Stimulated activated CD4-positive, alpha-beta T cell treated with anti-CD3 and anti-CD28 coated beads, Interleukin-2, amount 100 ng/mL, for 24 hours (primary cell): ENCODE measurements at places on chromosomes 13 and 19.

DNA sequence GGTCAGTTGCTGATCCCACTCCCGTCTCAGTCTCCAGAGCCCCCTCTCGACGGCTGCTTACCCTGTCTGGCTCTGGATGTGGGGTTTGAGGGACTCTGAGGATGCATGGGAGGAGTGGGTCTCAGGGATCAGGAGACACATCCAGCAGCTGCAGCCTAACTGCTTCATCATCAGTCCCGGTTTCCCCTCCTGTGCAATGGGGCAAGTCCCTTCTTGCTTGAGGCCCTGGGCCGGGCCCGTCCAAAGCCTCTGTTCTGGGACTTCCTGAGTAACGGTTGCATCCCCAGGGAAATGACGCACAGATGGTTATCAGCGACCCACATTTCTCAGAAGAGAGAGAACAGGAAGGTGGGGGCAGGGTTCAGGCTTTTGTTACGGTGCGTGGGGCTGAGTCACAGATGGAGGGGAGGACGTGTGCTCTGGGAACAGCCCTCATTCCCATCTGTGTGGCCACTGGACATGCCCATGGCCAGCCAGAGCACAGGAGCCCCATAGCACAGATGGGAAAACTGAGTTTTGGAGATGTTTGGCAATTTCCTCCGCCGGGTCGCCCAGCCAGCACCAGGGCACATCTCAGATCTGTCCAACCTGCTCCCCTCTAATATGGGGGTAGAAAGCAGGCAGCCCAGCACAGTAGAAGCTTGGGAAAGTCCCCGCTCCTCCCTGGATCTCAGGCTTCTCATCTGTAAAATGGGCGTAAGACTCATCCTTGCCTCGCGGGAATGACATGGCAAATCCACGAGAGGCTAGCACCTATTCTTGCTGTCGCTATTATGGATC is 19.3 kb downstream of the GNA15 start:
- peak; percentile 85 for DNase-seq

DNA sequence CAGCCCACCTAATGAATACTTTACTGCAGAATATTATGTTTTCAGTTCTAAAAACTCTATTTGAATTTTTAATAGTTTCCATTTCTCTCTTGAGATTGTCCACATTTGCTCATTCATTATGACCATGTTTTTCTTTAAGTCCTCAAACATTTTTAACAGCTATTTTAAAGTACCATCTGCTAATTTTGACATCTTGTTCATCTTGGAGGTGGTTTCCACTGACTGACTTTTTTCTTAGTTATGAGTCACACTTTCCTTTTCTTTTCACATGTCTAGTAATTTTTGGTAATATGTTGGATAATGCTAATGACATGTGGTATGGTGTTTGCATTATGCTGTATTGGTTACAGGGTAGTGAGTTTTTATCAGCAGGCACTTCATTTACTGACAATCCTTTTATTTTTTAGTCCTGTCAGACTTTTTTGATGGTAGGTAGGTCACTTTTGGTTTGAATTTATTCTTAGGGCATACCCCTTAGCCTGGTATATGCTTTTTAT is 15.4 kb upstream of the ESD start:
- DNase-seq, result no peak

GRCh38 chr13:99059498-99060075 is 81.7 kb upstream of the DOCK9 start:
- no peak for DNase-seq

- no peak for DNase-seq
These were observed 529.3 kb downstream of the IRS2 start for GRCh38 chr13:109256866-109257760.

GRCh38 chr19:1040476-1041271 is 767 bp downstream of the ABCA7 start:
- DNase-seq, result peak; percentile 92

DNA sequence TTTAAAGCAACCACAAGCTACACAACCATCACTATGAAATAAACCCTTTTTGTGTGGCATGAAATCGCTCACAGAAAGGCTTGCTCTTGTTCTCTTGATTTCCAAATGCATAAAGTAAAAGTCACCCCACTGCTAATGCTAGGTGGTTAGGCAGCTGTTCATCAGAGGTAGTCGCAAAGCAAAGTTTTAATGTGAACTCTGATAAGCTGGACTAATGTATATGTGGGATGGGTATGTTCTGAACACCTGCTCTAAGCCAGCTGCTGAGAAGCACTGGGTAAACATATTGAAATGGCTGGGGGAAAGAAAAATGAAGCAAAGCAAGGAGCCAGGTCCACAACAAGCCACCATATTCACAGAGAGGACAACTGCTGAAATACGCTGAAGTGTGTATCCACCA is 142.3 kb downstream of the KLF12 start:
- DNase-seq, result no peak

GRCh38 chr13:51583469-51583874 is 790 bp upstream of the WDFY2 start:
- no peak for DNase-seq

DNA sequence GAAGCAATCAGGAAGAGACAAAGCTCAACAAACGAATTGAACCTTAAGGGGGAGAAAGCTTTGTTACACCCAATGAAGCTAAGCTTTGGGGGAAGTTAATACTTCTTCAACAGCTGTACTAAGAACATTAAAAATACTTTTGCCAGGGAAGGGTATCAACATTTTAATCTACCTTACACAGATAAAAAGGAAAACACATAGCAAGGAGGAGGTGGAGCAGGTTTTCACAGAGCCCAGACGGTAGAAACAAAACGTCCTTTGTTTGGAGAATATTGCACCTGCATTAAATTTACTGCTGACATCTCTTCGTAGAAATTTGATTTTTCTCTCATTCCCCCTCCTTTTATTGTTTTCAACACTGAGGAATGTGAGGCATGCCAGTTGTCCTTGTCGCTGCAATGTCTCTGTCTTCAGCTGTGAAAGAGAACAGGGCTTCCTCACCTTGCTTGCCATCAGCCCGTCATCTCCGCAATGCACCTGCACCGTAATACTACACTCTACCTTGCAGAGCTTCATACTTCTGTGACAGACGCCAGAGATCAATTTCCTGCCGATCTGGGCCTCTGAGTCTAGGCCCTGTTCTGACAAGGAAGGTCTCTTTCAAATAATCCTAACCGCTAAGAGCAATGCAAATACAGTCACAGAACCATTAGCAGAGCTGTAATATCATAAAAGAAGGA is 270.8 kb downstream of the SPRY2 start:
- no peak for DNase-seq

DNA sequence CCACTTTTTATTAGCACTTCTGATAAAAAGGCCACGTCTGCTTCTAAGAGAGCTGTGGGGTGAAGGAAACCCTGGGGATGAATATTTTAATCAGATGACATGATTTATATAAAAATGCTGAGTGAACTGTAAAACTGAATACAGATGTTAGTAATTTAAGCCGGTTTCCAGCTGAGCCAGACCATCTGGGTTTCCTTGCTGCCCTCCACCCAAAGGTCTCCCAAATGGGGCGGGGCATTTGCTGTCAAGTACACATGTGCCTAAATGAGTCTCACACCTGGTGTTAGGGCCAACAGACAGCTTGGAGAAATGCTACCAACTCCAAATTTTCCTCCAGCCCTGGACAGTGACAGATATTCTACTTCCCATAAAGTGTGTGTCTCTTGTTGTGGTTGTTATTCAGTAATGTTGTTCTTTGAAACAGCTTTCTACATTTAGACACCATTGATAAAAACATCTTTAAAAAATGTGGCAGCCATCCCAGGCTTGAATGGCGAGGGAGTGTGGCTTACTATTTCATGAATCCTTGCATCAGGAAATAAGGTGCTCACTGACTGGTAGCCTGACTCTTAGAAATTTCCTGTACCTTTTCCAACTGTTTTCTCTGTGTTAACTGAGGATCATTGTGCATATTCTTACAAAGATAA is 350.4 kb downstream of the MTUS2 start:
- no peak for DNase-seq

DNA sequence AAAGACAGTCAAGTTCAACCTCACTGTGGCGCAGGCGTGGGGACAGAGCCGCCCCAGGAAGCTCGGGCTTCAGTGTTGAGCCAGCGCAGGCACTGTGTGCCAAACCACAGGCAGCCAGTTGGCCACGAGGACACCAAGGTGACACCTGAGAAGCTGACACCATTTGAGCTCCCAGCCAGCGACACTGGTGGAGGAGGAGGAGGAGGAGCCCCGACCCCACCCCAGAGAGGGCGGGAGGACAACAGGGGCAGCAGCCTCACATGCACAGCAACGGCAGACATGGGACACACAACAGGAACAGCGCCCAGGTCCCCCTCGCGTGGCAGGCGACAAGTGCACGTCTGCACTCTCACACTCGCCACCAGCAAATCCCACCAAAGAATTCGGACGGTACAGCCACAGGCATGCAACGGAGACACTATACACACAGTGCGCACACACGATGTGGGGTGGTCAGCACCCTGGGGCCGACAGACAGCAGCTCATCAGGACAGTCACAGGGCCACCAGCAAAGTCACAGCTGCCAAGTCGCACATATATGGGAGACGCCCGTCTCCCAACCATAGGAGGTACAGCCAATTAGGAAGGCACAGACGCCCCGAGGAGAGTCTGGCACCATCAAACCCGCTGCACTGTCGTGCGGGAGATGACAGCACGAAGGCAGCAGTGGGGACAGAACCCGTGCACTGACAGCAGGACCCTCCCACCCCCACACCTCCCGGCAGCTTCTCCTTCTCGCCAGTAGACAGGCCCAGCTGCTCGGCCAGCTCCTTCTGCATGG is 3.4 kb downstream of the EIF3G start:
- no peak for DNase-seq

DNA sequence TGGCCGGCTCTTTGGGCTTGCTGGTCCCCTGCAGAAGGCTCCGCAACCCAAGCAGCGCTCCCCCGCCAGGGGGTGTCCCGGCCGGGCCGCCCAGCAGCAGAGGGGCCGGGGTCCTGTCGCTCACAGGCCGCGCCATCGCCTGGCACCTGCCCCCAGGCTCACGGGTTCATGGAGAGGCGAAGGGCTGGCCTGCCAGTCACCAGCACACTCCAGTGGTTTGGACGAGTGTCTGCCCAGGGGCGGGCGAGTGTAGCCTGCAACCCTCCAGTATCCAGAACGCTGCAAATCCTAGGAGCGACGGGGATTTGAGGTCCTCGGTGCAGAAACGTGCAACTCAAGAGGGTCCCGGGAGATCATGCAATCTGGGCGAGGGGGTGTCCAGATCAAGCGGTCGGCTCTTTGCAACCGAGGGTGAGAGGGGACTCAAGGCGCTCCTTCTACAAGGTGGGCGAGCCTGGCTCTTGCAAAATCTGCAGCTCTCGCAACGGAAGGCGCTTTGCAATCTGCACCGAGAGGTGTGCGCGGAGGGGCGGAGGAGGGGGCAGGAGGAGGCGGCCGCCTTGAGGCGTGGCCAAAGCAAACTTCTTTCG is at the start of gene DBP:
Gene DBP (minus strand): TSS at position 521 of the 590 bp plus-strand sequence. CDS start 385 bp downstream, at position 136.
- DNase-seq, result no peak
